Mucosa of descending colon (tissue), 3 donors: ENCODE measurements at places on chromosomes 3 and 15. TPM values are rescaled to one million over a fixed set of nuclear protein-coding genes. Genes with fewer than 3 reads are reported as not detected.
A peak's percentile ranks its signal among the peaks of the same experiment; 100 is the strongest.

GRCh38 chr3:109081746-109082510, 36.0 kb downstream of the MORC1 start:
- peak; percentile 20 for DNase-seq

LHFPL4 gene
- 0.14 TPM for total RNA-seq

- DNase-seq = no peak
These were observed 112.2 kb downstream of the RFTN1 start for GRCh38 chr3:16401273-16401672.

RNF13 gene
- 85.0 TPM for total RNA-seq

GOLGA6A gene
- not detected for total RNA-seq

DNA sequence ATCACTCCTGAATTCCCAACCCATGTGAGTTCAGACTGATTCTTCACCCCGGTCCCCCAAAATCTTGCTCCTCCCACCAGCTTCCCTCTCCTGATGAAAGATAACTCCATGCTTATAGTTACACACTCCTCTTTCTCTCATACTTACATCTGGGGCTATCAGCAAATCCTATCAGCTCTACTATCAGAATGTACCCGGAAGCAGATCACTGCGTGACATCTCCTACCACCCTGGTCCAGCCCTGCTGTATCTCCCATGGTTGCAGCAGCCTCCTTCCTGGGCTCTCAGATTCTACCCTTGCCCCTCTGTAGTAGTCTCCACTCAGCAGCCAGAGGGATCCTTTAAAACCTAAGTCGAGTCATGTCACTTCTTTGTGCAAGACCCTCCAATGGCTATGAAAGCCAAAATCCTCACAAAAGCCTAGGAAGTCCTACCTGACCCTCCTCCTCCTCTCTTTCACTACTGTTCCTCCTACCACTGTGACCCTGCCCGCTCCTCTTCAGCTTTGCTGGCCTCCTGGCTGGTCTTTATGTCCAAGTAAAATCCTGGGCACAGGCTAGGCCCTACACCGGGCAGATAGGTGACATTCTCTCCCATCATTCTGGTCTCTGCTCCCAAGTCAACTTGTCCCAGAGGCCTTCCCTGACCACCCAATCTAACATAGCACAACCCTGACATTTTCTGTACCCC, 16.2 kb downstream of the XIRP1 start:
- no peak for DNase-seq

SPATA12 gene
- not detected for total RNA-seq

DNA sequence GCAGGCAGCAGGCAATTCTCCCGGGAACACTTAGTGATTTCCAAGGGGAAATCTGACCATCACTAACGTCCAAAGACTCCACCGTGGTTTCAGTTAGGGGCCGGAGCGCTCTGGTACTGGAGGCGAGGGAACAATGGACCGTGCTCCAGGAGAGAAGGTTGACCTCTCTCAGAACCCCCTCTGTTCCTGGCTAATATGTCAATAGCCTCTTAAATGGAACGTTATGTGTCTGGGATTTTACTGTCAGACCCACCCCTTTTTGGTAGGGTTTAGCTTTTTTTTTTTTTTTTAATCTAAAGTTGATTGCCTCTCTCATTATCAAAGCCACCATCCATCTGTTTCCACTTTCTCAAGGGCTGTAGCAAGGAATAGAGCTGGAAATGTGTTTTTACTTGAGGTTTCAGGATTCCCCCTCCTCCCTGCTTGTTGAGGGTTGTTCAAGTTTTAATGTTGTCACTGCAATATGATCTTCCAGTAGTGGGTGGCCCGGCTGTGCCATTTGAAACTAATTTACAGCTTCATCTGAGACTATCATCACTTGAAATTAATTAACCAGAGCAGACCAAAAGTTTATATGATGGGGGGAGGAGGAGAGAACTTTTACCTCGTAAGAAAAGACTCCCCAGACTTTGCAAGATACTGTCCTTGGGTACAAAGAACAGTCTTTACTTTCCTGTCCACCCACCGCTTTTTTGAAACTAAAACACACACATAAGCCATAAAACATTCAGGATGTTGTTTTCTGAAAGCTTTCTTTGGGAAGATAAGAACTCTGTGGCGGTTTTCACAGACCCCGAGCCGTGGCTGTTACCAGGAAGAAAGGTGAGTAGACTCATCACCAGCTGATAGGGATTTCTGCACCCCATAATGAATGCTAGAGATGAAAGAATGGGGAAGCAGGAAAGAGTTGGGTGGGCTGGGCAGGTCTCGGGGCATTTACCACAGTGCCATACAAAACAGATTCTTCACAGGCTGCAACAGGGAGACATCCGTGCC, 187.8 kb downstream of the UACA start:
- DNase-seq = no peak
